ENCODE measurements at places on chromosomes 4 and X.

DNA sequence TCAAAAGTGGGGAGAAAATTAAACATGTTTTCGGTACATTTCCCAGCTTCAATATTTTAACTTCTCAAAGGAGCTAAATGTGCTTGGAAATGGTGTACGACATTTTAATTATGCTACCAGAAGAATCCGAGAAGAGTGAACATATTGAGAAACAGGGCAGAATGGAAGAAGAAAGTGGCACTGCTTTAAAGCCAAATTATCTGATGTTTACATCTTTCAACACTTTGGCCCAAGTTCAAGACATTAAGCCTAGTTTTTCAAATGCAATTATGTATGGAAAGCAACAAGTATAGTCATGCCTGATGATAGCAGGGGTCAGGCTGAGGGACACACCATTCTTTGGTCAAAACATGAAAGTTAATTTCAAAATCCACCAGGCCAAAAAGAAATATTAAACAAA, 577.9 kb upstream of the ZFP42 start:
- no peak for DNase-seq

- no peak for DNase-seq
Measured at GRCh38 chr4:1480720-1481119, 74.5 kb upstream of the NKX1-1 start.

DNA sequence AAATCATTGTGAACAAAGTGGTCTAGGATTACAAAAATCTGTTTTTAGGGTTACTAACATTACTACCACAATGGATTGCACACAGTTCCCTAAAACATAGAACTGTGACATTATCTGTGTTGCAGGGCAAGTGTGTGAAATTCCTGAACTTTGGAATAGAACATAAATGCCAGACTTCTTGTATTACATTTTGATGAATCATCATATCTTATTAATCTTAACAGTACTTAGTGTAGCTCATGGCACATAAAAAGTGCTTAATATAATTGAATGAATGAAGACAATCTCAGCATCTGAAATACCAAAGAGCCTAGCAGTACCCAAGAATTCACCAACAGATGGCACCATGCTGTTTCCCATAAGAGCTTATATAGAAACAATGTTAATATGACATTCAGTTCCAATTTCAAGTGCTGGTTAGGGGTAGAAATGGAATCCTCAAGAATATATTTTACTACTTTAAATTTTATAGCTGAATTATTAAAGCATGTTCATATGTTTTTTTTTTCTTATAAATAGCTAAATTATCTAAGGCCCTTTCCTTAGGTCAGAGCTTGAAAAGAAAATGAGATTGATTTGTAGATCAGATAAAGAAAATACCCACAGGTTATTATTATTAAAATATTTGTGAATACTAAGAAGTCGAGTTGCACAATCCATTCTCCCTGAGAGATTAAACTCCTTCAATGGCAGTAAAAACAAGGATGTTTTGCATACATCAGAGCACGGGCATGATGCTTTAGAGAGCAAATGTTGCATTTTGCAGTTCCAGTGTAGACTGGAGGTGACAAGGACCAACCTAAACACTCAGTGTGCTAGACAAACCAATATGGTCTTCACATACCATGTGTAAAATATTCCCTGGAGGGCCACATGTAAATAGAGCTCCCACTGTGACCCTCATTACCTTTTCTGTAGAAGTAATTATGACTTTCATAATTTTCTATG, 25.7 kb upstream of the SHISA3 start:
- peak; percentile 57 for DNase-seq

DNA sequence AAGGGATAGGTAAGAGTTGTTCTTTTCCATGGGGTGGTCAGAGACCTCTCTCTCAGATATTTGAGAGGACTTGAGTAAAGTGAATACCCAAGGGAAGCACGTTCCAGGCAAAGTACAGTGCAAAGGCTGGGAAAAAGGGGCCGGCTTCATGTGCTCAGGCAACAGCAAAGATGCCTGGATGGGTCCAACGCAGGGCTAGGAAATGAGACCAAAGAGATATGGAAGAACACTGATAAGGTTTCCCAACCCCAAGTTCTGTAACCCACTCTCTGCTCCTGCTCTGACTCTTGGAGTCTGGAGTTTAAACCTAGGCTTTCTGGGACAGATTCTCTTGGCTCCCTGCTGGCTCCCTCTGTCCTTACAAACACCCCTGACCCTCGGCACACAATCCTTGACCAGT, 36.2 kb upstream of the PROM1 start:
- no peak for DNase-seq

GRCh38 chr4:186137196-186137794, 32.8 kb downstream of the FAM149A start:
- DNase-seq: peak; percentile 34
